ENCODE measurements at places on chromosomes 13 and 19.

- ATAC-seq = peak; percentile 57
These were observed 759 bp downstream of the RB1 start for GRCh38 chr13:48304143-48304876.

GRCh38 chr19:34178274-34178610 lies 5.9 kb downstream of the LSM14A start:
- no peak for ATAC-seq

GRCh38 chr19:56333506-56333905 lies 18.9 kb upstream of the ZSCAN5A start:
- peak; percentile 87 for ATAC-seq

- no peak for ATAC-seq
These were observed 18.4 kb upstream of the MYCBP2 start for GRCh38 chr13:77345150-77345780.

GRCh38 chr19:16576690-16577530 lies 4.7 kb upstream of the SLC35E1 start:
- ATAC-seq = no peak

DNA sequence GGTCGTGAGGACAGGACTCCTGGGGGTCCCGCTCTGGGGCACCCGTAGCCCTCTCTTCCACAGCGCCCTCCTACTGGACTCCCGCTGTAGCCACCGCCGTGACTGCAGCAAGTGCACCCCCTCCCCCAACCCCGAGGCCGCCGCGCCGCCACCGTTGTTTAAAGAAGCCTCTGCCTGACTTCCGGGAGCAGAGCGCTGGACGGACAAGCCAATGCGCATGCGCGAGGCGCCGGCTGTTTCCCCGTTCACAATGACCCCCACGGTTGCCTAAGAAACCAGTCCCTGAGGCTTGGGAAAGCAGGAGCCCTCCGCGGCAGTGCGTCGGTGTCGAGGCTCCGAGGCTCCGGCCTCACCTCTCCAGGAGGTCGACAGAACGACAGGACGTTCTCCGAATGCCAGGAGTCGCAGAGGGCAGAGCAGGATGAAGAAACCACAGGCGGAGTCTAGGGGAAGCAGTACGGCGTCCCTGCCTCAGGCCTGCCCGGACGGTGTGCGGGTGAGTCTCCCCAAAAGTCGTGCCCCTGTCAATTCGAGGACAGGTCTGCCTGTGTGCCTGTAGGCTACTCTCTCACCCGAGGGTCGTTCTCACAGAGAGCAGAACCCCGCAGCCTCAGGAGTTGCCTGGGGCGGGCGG lies 70.5 kb upstream of the ZNF420 start:
- ATAC-seq = no peak

- peak; percentile 51 for ATAC-seq
These were observed 5.5 kb upstream of the AKAP11 start for GRCh38 chr13:42266473-42266872.

DNA sequence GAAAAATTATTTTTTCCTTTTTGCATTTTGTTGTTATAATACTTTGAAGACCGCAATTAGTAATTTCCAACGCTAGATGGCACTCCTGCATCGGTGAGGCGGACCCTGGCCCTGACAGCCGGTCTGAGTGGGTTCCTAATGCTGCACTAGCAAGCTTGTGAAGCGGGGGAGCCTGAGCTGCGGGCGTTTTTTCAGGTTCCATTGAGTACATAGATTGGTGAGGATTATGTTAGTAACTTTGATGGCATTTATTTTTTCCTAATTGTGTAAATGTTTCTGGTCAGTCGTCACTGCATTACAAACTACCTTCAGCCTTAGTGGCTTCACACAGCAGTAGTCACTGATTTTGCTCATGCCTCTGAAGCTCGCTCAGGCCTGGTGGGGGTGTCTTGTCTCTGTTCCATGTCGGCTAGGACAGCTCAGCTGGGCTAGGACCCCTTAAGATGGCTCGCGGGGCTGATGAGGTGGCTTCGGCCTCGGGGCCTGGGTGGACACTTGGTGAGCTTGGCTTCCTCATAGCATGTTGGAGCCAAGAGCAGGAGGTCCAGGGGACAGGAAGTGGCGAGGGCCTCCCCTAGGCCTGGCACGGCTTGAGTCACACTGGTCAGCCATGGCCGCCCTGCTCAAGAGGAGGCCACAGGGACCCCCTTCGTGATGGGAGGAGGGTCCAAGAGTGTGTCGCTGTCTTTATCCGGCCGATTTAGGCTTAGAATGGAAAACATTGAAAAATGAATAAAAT lies 25.0 kb downstream of the ERCC5 start:
- peak; percentile 94 for ATAC-seq

GRCh38 chr19:48613852-48614435 lies 932 bp downstream of the FAM83E start:
- peak; percentile 38 for ATAC-seq

DNA sequence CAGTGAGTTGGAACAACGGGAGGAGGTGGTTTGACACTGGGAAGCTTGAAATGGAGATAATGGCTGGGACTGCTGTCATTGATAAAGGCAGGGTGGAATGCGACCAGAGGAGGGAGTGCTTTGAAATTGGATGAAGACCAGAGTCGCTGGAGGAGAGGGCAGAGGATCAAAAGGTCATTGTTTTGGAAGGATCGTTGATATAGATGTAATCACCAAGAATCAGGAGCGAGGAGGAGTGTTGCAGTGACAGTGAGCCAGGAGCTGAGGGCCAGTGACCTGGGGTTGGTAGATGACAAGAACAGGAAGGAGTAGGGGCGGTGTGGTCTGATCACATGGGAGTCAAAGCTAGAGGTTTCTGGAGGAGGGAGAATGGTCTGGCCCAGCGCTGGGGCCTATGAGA lies 25.3 kb downstream of the TM9SF2 start:
- no peak for ATAC-seq

GRCh38 chr19:3105641-3106508 lies 11.7 kb downstream of the GNA11 start:
- no peak for ATAC-seq

DNA sequence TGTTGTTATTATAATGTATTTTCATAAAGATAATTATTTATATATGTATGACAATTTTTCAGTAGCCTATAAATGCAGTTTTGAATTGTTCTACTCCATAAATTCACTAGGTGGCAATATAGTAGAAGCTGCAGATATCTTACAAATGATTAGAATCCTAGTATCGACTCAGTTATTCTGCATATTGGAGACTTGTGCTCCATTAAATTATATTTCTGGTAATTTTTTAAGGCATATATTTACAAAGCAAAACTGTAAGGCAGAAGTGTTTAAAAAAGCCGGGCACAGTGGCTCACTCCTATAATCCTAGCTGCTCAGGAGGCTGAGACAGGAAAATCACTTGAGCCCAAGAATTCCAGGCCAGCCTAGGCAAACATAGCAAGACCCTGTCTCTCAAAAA lies 58.7 kb downstream of the DPY19L3 start:
- ATAC-seq = peak; percentile 57

DNA sequence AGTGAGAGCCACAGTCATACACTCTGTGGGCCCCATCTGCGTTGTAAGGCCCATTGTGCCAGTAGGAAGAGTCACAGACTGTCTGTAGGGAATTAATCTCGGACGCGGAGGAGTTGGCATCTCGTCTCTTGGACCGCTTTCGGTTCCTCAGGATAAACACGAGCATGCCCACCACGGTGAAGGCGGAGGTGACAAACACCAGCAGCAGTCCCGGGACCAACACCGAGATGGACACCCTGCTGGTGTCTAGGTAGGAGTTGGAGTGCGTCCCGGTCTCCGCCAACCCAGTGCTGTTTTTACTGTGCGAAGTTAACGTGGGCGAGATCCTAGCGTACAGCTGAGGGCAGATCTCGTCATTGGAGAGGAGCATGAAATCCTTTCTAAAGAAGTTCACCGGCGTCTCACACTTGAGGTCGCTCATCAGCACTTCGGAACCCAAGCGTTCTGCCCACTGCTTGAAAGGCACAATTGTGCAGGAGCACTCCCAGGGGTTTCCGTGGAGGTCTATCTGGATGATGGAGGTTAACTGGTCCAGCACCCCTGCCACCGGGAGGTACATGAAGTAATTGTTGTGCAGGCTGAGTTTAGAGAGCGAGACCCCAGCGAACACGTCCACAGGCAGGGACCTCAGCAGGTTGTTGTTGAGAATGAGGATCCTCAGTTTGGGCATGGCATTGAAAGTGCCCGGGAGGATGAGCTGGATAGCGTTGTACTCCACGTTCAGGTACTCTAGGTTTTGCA lies 2.7 kb downstream of the SLITRK1 start:
- peak; percentile 49 for ATAC-seq

DNA sequence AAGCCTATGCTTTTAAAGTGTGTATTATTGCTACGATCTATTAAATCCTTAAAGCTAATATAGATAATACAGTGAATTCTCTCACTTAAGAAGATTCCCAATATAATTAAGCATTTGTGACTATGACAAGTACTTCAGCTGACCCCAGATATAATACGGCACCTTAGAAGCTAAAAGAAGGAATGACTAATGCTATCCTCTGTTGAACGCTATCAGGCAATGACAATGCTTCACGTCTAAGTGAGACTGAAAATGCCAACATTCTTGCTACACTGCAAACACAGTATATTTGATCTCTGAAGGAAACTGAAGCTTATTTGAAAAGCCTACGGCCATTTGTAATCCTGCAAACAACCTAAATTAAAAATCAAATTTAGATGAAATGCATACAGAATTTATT lies 19.7 kb downstream of the VWA8 start:
- ATAC-seq = no peak

DNA sequence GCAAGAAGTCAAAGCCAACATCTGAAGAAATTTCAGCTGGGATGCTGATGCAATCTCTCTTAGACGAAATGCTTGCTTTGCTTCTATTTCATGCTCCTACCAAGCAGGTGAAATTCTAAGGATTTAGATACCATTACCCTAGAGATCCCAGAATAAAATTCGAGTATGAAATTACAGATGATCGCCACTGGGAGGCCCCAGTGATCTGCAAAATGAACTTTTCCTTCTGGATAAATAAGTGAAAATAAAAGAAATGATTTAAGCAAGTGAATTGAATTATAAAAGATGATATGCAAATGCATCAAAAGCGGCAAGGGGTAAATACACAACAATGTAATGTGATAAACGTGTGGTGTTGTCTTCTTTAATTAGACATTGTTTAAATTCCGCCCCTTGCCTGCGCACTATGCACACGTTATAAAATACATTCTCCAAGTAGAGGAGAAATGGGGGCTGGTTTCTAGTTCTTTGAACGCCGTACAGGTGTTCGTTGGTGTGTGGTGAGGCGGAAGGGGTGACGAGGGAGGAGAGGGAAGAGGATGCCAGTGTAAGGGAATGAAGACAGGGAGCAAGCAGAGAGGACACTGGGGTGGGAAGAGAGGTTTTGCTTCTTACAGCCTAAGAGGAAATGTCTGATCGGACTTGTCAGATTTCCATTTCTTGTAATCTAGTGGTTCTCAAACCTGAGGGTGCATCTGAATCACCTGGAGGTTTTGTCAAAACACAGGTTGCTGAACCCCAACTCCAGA lies 58.0 kb downstream of the ERCC5 start:
- peak; percentile 70 for ATAC-seq

GRCh38 chr19:10478903-10479384 lies 24.2 kb downstream of the KEAP1 start:
- ATAC-seq = peak; percentile 91

- no peak for ATAC-seq
These were observed 164.5 kb downstream of the URI1 start for GRCh38 chr19:30106417-30107095.

DNA sequence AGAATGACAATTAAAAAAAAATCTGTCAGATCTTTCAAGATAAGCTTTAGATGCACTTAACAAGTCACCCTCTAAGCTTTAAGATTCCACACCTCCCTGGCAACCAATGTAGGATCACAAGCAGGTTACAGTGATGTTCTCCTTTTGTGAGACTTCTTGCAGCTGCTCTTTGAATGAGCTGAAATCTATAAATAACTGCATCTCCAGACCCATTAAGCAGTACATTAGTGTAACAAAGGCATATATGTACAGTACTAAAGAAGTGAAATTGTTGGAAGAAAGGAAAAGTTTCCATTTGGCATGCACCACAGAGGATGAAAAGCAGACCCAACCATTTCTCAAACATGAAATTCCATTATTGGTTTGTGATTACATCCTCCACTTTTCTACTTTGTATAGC lies 364.7 kb downstream of the ENOX1 start:
- ATAC-seq = peak; percentile 35

- no peak for ATAC-seq
These were observed 560.6 kb upstream of the SPRY2 start for GRCh38 chr13:80901530-80901929.

GRCh38 chr13:96089749-96090239 lies at the start of gene HS6ST3:
HS6ST3 (plus strand) TSS chr13:96090107.
- peak; percentile 70 for ATAC-seq

DNA sequence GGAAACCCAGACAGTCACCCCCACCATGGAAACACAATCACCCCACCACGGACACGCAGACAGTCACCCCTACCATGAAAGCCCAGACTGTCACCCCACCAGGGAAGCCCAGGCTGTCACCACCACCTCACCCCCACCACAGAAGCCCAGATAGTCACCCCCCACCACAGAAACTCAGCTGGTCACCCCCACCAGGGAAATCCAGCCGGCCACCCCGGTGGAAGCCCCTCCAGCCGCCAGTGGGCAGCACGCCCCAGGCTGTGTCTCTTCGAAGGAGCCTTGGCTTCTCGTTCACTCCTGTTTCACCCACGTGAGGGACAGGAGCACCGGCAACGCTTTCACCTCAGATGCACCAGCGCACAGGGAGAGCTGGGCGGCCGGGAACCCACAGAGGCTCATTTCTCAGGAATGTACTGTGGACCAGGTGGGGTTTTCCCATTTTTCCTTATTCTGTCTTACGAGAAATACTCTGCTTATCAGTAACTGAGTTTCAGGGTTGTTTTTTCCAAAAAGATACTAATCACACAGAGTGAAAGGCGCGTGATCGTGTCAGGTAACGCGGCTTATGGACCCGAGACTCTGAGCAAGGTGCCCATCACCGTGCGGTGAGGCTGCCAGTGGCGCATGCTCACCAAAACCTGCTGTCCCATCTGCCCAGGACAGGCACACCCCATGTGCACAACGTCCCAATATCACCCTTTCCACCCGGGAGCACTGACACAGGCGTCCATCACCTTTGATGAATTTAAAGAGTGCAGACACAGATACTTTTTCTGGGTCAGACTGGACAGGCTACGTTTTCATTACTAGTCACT lies 28.0 kb downstream of the CARS2 start:
- ATAC-seq = no peak

- peak; percentile 91 for ATAC-seq
These were observed 42.5 kb upstream of the SCEL start for GRCh38 chr13:77492982-77493381.

GRCh38 chr13:28268800-28269223 lies 130.5 kb downstream of the PAN3 start:
- no peak for ATAC-seq

Data from SK-N-SH treated with all-trans-retinoic acid at 6 μM for 48 hours (cell line).